ENCODE measurements at places on chromosomes 12 and 14. TPM values are rescaled to one million over a fixed set of nuclear protein-coding genes. Genes with fewer than 3 reads are reported as not detected.

Gene FOXM1
- 1.0 TPM for total RNA-seq

Gene FAM181A
- total RNA-seq, result not detected

Gene EIF4B
- 350 TPM for total RNA-seq

Gene ETFBKMT
- total RNA-seq, result 3.4 TPM

Gene MGST1
- 312 TPM for total RNA-seq

Gene CLEC2D
- total RNA-seq, result 3.8 TPM

Gene LHX5
- total RNA-seq, result 0.67 TPM

Gene SERPINA5
- not detected for total RNA-seq

Gene PPP1R1A
- total RNA-seq, result not detected

Gene MANSC4
- not detected for total RNA-seq

Gene ADCY4
- 0.83 TPM for total RNA-seq

Gene DEPDC4
- total RNA-seq, result 0.83 TPM

Gene AGAP2
- 0.33 TPM for total RNA-seq

Gene LMO3
- total RNA-seq, result not detected

Gene ERP27
- not detected for total RNA-seq

Gene OTOGL
- not detected for total RNA-seq

All from mammary epithelial cell (primary cell).